ENCODE measurements at places on chromosomes 1 and 21.

DNA sequence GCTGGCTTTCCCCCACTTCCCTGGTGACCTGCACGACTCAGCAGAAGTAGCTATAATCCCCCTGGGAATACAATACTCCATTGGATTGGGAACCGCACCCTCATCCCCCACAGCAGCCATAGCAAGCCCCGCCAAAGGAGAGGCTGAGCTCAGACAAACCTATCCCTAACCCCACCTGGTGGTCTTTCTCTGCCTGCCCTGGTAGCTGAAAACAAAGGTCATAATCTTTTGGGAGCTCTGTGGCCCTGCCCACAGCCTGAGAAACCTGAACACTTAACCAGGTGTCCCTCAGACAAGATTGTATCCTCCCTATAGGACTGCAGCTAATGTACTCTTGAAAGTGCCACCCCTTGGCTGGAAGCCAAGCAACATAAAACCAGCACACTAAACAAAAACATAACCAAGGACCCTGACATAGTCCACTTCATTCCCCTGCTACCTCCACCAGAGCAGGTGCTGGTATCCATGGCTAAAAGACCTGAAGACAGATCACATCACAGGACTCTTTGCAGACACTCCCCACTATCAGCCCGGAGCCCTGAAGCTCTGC lies 71.6 kb upstream of the RUNX1 start:
- no peak for DNase-seq

DNA sequence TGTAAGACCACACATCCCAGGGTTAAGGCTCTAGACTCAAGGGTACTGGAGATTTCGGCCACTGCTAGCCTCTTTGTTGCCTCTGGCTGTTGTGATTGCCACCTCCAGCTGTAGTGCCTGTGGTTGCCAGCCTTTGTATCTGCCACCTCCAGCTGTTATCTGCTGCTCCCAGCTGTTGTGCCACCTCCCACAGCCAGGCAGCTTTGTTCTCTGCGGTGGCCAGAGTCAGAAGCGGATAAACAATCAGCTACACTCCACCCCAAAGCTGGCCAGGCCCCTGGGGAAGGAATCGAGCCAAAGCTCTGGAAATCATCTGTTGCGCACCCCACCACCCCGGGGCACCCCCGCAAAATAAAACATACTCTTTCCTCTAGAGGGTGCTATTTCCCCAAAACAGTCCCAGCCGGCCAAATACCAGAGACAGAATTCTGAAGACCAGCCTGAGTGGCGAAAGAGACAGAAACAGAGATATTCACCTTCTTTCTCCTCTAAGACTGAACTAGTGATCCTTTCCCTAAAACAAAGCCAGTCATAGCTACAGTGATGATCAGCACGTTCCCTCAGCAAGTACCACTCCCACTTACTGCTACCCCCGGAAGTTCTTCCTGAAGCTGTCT lies 14.8 kb upstream of the PIGM start:
- DNase-seq = no peak

GRCh38 chr1:214123061-214123784 lies 135.4 kb downstream of the PROX1 start:
- DNase-seq = no peak

DNA sequence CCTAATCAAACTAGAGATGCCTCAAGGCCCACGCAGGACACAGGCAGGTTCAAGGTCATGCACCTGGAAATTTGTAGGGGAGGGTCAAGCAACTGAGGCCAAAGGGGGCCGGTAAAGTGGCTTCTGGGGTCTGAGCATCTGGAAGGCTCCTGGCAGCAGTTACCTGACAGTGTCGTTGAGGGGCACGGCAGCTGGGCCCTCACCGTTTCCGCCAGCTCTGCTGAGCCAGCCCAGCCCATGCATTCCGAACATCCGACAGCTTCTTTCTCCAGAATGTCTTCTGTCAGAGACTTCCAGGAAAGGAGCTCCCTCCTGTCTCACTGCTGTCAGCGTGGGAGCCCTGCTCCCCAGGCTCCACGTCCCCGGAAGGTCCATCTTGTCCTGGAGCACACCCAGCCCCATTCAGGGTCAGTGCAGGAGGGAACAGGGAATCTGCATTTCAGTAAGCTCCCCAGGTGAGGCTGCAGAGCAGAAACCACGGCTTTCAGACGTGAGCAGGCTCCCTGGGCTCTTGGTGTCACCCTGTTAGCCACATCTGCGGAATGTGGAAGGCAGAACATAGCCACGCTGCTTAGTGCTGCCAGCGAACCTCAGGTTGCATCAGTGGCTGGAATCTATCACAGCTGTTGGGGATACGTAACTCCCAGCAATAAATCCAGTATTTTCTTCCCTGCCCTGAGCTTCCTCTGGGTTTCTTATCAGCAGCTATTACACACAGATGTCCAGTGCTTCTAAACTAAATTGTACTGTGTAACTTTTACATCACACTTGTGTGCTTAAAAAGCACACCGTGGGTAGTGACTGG lies 36.3 kb upstream of the FAM3B start:
- no peak for DNase-seq

DNA sequence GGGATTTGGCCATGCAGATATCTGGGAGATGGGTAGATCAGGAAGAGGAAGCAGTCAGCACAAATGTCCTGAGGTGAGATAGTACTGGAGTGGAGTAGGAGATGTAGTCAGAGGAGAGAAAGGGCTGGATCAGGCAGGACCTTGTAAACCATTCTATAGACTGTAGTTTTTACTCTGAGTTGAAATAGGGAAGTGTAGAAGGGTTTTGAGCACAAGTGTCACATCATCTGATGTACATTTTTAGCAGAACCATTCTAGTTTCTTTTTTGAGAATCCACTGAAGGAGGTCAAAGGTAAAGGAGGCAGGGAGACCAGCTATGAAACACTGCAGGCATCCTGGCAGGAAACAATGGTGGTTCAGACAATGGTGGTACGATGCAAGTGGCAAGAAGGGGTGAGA lies 194.6 kb upstream of the RRP15 start:
- no peak for DNase-seq

- no peak for DNase-seq
These were observed 6.0 kb upstream of the AGPAT3 start for GRCh38 chr21:43858806-43859648.

DNA sequence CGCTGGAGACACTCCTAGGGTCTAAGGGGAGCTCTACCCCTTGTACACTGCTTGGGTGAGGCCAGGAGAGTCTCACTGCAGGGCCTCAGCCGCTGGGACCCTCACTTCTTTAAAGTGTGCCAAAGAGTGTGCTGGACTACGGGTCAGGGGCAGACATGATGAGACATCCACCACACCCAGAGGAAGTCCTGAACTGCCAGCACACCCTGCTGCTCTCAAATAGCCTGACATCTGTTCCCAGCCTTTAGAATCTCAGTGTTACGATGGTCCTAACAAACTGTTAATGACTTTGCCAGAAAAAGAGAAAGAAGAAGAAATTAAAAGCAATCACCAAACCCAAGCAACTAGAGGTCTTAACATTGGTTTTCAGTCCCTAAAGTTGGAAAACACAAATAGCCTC lies 49.0 kb downstream of the MRPL37 start:
- no peak for DNase-seq

DNA sequence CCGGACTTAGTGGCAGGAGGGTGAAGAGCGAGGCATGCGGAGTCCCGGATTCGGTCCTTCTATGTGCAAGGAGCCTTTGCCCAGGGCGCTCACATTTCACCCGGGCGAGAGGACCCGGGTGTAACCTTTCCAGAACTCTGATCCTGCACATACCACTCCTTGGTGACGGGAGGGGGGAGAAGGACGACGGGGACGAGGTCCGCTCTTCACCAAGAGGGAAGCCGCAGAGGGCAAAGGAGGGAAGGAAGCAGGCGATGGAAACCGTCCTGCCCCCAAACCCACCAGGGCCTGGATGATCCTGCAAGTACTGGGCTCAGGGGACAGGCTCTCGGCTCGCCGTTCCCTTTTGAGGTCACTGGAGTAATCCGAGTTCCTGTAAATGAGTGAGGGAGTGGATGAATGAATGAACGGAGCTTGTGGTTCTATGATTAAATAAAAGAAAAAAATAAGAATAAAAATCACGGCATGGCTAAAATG lies 993 bp downstream of the SYPL2 start:
- no peak for DNase-seq

GRCh38 chr1:210482491-210482890 lies 153.8 kb downstream of the HHAT start:
- no peak for DNase-seq

DNA sequence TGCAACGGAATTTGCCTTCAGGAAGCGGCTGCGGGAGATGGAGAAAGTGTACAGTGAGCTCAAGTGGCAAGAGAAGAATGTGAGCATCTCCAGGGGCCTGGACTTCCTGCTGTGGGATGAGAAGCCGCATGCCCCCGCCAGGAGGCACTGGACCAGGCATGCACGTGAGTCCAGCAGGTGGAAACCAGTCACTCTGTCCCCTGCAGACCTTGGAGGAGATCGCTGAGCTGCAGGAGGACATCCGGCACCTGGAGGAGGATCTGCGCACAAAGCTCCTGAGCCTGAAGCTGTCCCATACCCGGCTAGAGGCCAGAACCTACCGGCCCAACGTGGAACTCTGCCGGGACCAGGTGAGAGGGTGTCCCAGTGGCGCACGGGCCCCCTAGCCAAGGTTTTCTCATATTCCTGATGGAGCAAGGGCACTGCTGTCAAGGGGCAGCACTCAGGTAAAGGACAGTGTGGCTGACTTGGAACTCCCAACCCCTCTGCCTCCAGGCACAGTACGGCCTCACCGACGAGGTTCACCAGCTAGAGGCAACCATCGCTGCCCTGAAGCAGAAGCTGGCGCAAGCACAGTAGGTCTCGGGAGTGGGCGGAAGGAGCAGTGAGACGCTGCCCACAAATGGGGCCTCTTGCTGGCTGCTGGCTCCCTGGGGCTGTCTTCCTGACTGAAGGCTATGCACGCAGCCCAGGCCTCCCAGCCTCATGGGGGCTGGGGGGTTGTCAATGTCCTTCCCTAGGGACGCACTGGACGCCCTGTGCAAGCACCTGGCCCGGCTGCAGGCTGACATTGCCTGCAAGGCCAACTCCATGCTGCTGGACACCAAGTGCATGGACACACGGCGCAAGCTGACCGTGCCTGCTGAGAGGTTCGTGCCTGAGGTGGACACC lies 1.2 kb upstream of the ADPRS start:
- no peak for DNase-seq

DNA sequence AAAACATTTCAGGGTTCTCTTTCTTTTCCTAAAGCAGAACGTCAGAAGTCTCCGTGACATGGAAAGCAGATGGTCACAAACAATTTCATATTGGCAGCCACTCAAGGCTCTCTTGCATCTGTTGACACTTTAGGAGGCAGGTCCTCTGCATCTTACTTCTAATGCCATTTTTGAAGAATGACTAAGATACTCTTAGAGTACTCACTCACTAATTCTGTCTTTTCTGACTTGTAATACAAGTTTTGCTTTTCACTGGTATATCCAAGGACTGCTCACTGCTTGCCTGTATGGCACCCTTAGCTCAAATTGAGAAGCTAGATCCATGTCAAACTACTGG lies 68.3 kb downstream of the PRRX1 start:
- no peak for DNase-seq
